Colonic mucosa (tissue), 4 donors: ENCODE measurements at places on chromosomes 5 and 9.
A peak's percentile ranks its signal among the peaks of the same experiment; 100 is the strongest.

- no peak for DNase-seq
Observed at GRCh38 chr5:172683264-172683644, 42.2 kb downstream of the NEURL1B start.

DNA sequence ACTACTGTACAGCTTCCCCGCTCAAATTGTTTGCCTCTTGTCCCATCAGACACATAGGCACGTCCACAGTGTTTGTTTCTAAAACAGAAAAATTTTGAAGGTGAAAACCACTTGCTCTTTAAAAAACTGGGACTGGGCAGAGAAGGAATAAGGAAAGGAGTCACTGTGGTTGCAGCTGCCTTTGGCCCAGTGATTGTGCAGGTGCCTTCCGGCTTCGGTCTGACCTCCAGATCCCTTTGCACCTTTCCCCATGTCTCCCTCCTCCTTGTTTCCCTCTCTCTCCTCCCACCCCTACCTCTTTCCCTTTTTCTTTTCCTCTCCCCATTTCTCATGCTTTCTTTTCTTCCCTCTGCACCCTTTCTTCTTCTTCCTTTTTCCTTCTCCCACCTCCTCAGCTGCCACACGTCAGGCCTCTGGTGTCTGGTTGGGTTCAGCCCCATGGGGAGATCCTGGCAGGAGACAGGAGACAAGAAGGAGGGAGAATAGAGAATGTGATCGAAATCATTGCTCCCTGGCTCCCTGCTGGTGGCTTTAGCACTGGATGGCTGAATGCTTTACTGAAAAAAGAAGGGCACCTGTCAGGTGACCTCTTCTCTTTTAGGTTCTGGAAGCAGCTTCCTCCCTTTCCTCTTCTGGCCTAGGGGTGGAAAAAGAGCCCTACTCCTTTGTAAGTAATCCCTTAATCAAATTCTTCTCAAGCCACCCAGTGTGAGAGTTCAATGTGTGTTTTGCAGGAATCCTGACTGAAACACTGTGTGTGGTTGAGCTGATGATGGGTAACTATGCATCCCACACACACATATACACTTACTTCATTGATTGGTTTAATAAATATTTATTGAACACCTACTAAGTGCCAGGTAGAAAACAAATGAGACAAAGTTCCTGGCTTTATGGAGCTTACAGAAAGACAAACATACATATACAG is 267.3 kb downstream of the MAST4 start:
- DNase-seq, result no peak

- no peak for DNase-seq
Observed at GRCh38 chr5:123696921-123697341, 185.0 kb downstream of the CSNK1G3 start.

GRCh38 chr9:1431461-1431860 is 381.3 kb downstream of the DMRT2 start:
- no peak for DNase-seq

- DNase-seq, result no peak
Observed at GRCh38 chr5:1391691-1392090, 46.8 kb upstream of the CLPTM1L start.

- DNase-seq, result no peak
Observed at GRCh38 chr5:125064621-125065438, 318.4 kb upstream of the ZNF608 start.

DNA sequence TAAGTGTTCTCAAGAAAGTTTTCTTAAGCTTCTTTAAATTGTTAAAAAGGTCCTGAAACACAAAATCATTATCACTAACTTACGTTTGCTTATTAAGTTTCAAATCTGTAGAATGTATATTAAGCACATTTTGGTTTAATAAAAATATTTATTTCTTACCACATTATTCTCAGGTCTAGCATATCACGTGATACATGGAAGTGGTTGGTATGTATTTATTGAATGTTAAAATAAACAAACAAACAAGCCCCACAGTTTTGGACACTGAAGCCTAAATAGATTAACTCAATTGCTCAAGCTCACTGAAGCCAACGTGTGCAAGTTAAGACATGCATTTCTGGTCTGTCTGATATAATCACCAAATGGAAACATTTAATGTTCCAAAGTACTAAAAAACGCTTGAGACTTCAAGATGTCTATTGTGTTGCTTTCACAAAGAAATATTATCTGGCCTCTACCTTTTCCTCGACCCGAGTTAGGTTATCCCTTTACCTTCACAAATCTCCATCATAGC is 1136.9 kb downstream of the TAF11L14 start:
- no peak for DNase-seq

DNA sequence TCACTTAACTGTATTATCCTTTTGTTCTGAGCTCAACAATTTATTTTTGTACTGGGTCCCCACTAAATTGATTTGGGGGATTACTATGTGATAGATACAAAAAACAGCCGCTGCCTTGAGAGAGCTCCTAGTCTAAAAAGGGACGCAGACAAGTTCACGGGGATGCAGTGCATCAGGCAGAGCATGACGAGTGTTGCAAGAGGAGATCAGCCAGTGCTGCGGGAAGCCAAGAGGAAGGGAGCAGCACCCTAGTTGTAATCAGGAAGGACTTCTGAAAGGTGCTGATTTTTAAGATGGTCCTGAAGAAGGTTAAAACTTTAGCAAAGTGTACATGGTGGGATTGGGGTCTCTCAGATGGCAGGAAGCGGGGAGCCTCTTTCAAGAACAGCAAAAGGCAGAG is 15.8 kb downstream of the GALNT10 start:
- no peak for DNase-seq

DNA sequence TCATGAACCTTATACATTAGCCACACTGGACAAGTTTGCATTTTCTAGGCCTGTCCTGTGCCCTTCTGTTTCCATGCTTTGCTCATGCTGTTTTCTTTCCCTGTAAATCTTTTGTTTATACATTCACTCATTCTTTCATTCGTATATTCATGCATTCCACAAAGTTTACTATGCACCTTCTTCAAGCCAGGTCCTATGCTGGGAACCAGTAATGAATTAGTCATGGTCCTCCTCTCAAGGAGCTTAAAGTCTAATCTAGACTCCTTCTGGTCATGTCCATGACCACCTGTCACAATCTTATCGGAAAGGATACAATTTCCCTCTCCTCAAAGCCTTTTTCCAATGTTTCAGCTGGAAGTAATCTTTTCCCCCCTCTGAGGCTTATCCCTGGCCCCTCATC is 9.1 kb upstream of the XPA start:
- DNase-seq, result no peak

DNA sequence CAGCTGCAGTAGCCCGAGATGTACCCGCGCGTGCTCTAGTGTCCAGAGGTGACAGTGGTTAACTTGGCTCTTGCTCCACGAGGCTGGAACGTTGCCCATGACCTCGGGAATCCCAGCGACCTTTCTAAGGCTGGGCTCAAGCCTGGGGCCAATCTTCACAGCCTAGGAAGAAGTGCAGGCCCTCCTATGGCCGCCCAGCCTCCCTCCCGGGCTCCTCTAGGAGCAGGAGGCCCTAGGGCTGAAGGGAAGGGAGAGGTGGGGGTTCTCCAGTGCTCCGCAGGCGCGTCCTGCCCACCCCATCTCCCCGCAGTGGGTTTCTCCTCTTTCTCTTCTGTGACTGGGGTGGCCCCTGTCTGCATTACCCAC is 13.3 kb downstream of the NR2F1 start:
- DNase-seq, result no peak

DNA sequence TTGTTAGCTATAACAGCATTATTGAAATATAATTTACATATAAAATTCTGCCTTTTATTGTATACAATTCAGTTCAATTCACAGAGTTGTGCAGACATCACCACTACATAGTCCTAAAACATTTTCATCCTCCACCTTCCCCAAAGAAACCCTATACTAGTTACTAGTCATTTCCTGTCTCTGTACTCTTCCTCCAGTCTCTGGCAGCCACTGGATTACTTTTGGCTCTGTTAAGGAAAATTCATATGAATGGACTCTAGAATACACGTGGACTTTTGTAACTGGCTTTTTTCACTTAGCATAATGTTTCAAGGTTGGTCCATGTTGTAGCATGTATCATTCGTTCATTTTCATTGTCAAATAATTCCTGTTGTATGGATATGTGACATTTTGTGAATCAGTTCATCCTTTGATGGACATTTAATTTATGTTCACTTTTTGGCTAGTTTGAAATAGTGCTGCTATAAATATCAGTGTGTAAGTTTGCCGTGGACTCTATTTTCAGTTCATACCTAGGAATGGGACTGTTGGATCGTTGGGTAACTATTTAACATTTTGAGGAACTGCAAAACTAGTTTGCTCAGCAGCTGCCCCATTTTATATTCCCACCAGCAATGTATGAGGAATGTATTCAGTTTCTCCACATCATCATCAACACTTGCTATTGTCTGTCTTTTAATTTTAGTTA is 9.7 kb downstream of the ICE1 start:
- DNase-seq, result no peak

- DNase-seq, result peak; percentile 85
Observed at GRCh38 chr9:129131300-129132145, 20.3 kb downstream of the PTPA start.

DNA sequence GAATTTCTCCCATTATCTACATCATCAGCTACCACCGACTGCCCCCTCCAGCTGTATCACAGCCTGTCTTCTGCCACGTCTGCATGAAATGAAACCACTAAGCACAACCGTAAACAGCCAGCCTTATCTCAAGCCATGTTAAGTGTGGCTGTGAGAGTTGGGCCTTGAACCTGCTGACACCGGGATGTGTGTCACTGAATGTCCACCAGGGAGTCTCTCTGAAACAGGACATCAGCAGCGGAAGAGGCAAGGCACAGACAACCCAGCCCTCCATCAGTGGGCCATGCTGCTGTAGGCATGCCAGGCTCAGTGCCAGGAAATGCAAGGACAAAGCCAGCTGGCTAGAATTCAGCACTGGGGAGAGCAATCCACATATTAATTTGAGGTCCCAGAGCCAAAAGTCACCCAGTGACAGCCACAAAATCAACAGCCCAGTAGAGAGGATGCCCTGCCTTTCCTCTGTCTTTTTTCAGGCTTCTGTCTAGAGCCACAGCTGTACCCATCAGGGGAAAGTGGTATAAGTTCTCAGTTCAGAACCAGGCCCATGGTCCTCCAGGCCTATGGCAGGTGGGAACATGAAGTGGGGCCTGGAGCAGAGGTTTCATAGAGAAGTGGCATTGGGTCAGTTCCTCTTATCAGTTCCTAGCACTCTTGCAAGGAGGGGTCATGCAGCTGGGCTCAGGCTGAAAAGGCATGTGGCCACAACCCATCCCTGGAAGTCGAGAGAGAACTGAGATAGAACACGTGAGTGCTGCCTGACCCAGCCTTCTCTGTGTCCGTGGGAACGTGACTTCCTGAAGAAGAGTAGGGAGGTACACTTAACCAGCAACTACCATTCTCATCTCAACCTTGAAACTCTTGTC is 199.4 kb downstream of the ESM1 start:
- peak; percentile 42 for DNase-seq

DNA sequence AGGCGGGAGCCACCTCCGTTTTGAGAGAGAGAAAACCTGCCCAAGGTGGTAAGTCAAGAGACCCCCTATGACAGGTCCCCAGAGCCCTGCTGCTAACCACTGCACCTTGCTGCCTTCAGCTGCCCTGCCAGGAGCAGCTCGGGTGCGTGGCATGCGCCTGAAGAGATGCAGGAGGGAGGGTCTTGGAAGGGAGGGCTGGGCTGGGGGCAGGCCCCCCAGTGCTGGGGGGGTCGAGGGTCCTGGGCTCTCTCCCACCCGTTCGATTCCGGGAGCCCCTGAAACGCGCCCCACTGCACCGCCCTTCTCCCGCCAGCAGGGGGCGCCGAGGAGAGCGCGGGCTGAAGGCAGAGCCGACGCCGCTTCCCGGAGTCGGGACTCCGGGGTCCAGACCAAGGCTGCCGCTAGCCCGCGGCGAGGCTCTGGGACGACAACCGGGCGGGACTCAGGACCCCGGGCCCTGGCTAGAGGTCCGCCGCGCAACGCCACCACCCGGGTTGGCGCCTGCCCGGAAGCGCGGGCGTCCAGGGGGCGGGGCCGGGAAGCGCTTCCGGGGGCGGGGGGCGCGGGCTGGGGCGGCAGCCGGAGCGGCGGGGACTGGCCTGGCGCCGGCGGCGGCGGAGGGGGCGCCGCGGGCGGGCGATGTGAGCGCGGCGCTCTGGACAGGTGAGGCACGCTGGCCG is at the start of gene ZBTB34:
Gene ZBTB34, plus strand, starts transcription at position 563 of the 680 bp plus-strand sequence. CDS start 18,761 bp downstream, outside the sequence.
- DNase-seq, result peak; percentile 75

GRCh38 chr5:150143350-150144245 is 12.0 kb downstream of the PDGFRB start:
- DNase-seq, result peak; percentile 59

GRCh38 chr5:157076558-157076957 is 17.6 kb upstream of the HAVCR1 start:
- no peak for DNase-seq

GRCh38 chr5:58851153-58851552 is 268.3 kb downstream of the RAB3C start:
- no peak for DNase-seq

GRCh38 chr5:132044207-132044606 is 16.2 kb upstream of the IL3 start:
- no peak for DNase-seq

- no peak for DNase-seq
Observed at GRCh38 chr5:10680876-10681481, 80.1 kb downstream of the DAP start.

DNA sequence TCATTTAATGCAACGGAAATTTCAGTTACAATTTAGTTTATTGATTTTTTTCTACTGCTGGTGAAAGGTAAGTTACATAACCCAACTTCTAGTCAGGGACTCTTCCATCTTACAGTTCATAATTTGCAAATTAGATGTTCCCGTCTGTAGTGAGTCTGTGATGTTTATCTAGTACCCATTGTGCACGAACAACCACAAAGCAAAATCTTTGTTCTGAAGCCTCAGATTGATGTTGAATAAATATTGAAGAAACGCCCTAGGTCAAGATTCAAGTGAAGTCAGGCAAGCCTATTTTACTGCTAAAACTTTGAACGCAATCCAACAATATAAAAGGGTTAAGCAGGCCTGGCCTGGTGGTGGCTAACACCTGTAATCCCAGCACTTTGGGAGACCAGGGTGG is 43.1 kb downstream of the BASP1 start:
- DNase-seq, result no peak

GRCh38 chr5:105101577-105101976 is 1539.0 kb upstream of the NUDT12 start:
- no peak for DNase-seq

GRCh38 chr5:21007781-21008180 is 1019.8 kb upstream of the CDH18 start:
- DNase-seq, result no peak
